ENCODE measurements at places on chromosomes 2 and 18.

DNA sequence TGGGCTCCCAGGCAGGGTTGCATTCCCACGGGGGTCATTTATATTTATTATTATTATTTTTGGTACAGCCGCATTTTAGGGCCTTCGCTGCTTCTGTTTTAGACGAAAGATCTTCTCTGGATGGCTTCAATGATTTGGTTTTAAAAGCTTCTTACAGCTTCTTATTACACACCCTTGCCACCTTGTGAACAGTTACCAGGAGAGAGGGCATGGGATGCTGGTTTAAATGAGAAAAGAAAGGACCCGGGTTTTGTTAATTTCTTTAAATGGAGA, 1.7 kb downstream of the SH3RF3 start:
- no peak for DNase-seq

DNA sequence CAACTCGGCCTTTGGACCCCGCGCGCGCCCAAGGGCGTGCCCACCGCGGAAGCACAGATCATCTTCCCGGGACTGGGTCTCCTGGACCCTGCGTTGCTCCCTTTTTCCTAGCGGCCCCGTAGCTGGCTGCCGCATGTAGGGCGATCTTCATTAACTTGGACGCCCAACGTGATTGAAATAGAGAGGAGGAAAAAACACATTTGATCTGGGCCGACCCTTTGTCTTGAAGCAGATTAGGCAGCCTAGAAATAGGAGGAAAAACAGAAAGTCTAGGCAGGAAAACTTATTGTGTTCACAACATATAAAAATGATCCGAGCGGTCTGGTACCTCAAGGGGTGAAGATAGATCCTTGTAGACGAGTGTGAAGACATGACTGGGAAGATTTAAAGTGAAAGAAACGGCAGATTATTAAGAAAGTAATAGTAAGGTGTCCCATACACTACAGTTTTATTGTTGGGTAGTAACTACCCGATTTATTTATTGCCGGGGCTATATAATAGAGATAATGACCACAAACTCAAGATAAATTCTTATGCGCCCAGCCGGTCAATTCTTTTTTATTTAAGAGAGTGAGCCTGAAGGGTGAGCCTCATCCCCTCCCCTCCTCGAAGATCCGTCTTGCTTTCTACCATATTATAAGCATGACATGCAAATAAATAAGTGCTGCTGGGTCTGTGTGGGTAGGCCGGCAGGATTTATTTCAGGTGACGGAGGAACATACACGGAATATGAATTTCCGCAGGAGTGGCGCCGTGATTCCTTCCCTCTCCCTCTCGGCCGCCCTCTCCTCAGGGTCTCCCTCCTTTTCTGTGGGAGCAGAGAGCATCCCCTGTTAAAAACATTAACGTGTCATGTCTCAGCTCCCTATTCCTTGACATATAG, 147.4 kb downstream of the MEIS1 start:
- DNase-seq: no peak

- no peak for DNase-seq
Measured at GRCh38 chr2:68098291-68098797, 35.5 kb upstream of the C1D start.

- no peak for DNase-seq
Measured at GRCh38 chr2:60158262-60158661, 395.2 kb downstream of the BCL11A start.

- DNase-seq: no peak
Measured at GRCh38 chr2:240320204-240320993, 115.1 kb upstream of the GPC1 start.

DNA sequence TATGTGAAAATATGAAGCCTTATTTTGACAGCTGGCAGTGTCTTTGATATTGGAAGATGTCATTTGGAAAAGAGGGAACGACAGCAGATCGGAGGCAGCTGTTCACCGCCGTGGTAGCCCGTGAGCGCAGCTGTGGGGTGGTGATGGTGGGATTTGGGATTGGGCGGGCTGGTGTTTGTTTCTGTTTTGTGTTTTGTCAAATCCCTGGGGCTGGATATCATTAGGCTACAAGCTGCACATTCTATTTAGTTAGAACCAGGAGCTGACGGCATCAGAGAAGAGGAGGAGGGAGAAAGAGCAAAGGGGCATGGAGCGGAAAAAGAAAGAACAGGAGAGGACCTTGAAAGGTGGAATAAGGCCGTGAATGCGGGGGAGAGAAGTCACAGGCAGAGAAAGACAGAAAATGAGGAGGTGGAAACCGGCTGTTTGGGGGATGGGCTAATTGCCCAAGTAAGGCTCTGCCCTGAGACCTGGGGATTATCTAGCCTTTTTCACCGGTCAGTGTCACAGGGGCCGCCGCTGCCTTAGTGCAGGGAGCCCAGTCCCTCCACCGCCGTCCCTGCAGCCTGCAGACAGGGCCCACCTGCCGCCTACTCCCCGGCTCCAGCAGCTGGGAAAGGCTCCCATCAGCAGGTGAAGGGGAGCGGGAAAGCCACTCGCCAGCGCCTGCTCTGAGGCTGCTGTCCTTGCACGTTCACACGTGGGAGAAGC, 88.0 kb downstream of the ZCCHC2 start:
- DNase-seq: no peak

- DNase-seq: no peak
Measured at GRCh38 chr18:62018034-62018758, 125.4 kb upstream of the RNF152 start.

DNA sequence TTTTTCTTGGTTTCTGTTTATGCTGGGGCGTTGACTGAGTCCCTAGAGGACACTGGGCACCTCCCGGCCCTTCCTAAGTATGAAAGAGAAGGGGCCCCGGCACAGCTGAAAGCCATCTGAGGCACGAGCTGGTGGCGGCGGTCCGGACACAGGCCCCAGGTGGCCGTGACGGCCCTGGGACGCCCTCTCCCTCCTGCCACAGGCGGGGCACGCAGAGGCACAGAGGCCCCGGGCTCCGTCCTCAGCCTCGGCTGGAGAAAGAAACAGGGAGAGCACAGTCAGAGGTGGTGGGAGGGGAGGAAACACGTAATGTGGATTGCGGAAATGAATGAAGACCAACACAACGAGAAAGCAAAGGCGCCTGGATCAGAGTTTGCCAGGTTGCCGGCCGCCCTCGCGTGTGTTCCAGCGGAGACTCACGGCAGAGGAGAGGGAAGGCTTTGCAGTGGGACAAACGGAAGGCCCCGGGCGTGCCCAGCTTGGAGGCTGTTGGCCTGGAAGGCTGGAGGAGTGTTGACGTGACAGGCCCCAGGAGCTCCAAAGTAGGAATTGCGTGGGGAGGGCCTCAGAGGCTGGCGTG, 119.1 kb downstream of the PTGR3 start:
- no peak for DNase-seq

DNA sequence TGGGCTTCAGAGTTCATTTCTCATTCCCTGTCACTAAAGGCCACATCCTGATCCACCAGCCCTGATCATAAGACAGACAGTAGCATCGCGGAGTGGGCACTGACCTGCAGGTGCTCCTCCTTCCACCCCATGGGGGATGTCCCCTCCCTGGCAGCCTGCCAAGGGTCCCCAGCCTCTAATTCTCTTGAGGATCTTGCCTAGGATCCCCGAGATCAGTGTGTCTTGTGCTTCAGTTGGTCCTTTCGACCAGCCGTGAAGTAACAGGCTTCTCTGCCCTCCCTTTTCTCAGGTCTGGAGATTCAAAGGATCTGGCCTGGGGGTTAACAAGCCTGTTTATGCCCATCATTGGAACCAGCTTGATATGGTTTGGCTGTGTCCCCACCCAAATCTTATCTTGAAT, 74.5 kb downstream of the ALPK2 start:
- DNase-seq: no peak

GRCh38 chr2:58497168-58497567, 256.0 kb upstream of the FANCL start:
- DNase-seq: no peak

DNA sequence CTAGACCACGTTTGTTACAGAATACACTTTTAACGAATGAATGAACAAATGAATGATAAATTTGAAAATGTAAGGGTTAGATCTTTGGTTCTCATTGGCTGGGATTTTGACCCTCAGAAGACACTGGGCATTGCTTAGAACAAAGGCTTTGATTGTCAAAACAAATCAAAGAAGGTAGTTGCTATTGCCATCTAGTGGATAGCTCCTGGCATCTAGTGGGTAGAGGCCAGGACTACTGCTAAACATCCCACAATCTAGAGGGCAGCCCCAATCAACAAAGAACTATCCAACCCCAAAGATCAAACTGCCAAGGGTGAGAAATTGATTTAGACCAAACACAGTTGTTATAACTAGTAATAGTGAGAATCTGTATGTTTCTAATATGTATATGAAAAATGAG, 552.3 kb downstream of the KCNJ3 start:
- no peak for DNase-seq

GRCh38 chr18:58674863-58675472, 3.7 kb downstream of the MALT1 start:
- no peak for DNase-seq

GRCh38 chr2:127085317-127085681, 21.7 kb downstream of the BIN1 start:
- DNase-seq: no peak

DNA sequence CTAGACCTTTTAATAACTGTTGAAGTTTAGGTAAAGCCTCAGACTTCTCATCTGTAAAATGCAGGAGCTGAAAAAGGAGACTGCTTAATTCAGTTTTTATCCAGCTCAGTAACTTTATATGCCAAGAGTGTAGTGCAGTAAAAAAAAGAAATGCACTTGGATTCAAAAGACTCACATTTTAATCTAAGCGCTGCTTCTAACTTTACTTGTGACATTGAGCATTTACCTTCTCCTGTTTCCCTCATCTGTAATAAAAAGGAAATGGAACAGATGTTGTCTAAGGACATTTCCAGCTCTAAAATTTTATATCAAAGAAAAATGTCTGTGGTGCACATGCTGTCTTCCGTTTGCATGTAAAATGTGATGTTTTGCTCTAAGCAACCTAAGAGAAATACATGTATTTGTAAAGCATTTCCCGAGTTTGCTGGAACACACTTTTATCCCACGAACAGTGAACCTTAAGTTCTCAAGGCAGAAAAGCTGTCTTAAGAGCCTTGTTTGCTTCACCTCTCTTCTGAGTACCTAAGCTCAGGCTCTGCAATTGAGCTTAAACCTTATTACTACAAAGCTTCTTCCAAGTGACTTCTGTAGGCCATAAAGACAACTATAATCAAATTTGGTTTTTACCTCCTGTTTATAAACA, 24.2 kb upstream of the TANK start:
- no peak for DNase-seq

DNA sequence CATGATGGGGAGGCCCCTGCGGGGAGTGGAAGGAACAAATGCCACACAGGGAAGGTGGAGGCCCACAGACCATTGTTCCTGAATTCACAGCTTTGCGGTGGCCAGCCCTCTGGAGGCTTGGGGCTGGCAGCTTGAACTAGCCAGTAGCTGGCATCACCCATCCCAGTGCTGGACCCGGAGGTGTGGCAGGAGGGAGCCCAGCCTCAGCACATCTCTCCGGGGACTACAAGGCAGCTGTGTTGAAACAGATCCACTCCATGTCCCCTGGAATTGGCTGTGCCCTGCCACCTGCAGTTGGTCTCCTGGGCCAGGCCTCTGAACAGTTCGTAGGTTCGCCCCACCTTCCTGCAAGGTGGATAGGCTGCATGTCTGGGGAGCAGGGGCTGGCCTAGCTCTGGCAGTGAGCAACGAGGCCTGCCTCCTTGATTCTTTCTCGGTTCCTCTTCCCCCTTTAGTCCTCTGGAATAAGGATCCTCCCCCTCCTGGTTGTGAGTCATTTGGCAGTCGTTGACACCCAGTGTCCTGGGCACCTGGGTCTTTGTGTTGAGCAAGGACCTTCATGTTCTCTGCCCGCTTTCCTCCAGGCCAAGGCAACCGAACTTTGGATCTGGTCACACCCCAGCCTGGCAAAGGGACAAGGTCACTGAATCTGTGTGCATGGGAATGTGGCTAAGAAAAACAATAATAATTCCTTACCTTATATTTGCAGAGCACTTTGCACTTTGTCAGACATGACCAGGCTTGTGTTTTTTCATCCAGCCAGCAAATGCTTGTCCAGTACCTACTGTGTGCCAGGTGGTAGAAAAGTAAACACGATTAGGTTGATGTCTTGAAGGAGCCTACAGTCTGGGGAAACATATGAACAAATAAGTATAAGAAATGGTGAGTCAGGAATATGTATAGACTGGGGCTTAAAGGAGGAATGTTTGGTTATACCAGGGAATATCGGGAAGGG, 55.0 kb upstream of the MCFD2 start:
- DNase-seq: no peak

- no peak for DNase-seq
Measured at GRCh38 chr2:133312038-133312729, 256.1 kb downstream of the NCKAP5 start.

GRCh38 chr2:16511041-16511440, 154.6 kb downstream of the CYRIA start:
- DNase-seq: no peak

- no peak for DNase-seq
Measured at GRCh38 chr2:161975062-161975812, 98.8 kb downstream of the DPP4 start.
